ENCODE measurements at places on chromosomes 2 and 18.

GRCh38 chr2:88016960-88017779 is 823 bp upstream of the RNU2-63P start:
- no peak for DNase-seq

DNA sequence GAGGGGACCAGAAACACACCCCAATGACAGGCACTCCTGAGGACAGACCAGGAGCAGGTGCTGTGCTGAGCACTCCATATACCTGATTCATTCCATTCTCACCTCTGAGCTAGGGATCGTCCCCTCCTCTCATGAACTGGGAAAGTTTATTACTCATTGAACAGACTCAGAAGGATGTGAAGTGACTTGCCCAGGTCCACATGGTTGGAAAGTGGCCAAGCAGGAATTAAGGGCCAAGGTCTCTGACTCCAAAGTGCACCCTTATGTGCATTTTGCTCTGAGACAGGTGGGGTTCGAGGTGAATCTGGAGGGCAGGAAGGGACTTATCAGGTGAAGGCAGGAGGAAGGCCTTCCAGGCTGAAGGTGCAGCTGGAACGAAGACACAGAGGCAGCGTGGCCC is 25.1 kb upstream of the PLB1 start:
- DNase-seq: no peak

- DNase-seq: no peak
Observed at GRCh38 chr2:186559370-186559769, 30.5 kb upstream of the ITGAV start.

GRCh38 chr2:235051436-235052260 is 99.8 kb downstream of the SH3BP4 start:
- no peak for DNase-seq

DNA sequence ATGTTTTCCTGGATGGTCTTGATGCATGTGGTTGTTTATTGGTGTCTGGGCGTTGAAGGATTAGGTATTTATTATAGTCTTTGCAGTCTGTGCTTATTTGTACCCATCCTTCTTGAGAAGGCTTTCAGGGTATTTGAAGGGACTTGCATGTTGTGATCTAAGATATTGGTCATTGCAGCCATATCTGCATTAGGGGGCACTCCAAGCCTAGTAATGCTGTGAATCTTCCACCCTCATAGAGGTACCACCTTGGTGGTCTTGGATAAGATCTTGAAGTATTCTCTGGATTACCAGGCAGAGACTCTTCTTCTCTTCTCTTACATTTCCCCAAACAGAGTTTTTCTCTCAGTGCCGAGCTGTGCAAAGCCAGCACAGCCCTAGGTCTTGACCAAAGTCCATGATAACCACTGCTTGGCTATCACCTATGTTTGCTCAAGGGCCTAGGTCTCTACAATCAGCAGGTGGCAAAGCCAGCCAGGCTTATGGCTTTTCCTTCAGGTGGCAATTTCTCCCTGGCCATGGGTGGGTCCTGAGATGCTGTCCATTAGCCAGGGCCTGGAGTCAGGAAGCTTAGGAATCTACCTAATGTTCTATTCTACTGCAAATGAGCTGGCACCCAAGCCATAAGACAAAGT is 15.4 kb upstream of the PPP1R1C start:
- no peak for DNase-seq

- no peak for DNase-seq
Observed at GRCh38 chr2:17863539-17863938, 14.9 kb upstream of the KCNS3 start.

DNA sequence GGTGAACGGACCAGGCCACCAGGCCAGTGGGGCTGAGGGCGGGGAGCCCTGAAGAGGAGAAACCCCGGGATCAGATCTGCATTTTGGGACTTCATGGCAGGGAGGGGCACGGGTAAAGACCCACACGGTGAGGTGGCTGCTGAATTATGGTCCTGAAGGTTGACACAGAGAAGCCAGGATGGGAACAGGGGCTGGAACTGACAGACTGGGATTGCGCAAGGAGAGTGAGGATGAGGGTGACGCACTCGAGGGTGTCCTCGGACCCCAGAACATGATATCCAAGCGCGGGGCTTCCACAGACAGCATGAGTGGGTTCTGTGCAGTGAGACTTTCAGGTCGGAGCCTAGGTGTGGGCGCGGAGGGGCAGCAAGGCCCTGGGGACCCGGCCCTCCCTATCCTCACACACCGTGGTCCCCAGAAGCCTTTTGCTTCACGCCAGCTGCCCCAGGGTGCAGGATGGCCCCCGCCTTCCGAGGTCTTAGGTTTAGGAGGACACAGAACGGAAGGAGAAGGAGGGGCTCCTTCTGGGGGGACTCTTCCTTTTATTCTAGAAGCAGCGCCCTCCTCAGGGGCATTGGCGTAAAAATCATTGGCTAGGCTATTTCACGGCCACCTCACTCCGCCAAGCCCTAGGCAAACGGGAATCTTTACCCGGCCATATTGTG is 416.8 kb upstream of the HS6ST1 start:
- DNase-seq: no peak

DNA sequence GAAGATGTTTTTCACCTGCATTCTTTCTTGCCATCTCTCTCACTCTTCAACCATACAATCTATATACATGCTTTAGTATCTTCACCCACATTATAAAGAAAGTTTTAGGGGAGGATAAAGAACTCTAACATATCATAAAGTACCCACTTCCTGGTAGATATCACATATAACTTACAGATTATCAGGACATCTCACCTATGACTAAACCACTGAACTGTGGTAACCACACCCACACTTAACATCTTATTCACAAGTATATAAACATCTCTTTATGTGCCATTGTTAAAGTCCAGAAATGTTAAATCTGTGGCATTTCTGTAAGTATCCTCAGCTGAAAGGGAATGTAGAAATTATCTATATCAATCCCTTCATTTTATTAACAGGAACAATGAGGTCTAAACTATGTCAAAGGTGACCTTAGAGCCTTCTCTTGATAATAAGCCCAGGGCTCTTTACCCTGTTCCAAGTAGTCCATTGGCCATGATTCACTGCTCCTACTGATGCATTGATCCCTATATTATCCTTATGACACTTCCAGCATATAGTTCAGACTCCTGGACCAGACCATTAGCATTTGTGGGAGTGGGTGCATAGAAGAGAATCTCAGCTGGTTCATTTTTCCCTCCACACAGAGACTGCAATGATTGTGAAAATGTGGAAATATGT is 182.4 kb downstream of the SUCLG1 start:
- no peak for DNase-seq

GRCh38 chr2:205892251-205892655 is 193.7 kb downstream of the INO80D start:
- no peak for DNase-seq

DNA sequence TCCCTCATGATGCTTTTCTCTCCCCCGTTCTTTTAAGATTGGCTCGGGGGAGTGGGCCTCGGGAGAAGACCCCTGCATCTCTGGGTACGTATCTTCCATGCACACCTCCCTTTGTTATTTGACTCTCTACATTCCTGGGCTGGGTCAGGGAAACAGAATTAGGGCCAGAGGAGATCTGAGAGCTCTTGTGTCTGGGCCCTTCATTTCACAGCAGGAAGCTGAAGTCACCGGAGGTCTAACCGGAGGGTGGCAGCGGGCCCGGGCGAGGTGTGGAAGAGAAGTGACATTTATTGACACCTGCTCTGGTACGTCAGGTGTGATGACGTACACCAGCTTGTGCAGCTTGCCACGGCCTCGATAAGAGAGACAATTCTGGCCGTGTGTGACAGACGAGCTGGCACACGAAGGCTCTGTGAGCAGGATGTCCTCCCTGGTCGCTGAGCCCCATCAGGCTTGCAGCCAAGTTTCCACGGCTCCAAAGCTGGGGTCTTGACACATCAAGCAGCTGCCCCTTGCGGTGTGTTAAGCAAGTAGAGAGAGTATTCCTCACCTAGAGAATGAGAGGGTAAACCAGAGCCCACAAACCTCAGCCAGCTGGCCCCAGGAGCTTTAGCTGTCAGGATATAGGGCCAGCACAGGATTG is 30.4 kb downstream of the TOGARAM2 start:
- DNase-seq: peak; percentile 45

GRCh38 chr2:216616083-216616678 is 17.0 kb upstream of the IGFBP2 start:
- DNase-seq: no peak

DNA sequence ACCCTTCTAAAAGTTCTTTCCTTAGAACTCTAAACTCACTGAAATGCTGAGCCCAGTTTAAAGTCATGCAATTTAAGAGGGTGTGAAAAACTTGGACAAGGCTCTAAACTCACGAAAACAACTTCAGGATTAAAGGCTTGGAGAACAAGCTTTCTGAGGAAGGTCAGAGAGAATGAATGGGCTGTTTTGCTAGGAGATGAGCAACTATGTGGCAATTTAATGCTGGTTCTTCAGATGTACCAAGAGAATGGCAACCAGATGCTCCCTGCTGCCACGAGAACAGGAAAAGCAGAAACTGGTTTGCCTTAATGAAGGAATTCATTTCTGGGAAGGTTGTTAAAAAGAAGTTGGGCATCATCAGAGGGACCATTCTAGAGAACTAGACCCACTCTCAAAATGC is 77.8 kb upstream of the PMAIP1 start:
- no peak for DNase-seq

DNA sequence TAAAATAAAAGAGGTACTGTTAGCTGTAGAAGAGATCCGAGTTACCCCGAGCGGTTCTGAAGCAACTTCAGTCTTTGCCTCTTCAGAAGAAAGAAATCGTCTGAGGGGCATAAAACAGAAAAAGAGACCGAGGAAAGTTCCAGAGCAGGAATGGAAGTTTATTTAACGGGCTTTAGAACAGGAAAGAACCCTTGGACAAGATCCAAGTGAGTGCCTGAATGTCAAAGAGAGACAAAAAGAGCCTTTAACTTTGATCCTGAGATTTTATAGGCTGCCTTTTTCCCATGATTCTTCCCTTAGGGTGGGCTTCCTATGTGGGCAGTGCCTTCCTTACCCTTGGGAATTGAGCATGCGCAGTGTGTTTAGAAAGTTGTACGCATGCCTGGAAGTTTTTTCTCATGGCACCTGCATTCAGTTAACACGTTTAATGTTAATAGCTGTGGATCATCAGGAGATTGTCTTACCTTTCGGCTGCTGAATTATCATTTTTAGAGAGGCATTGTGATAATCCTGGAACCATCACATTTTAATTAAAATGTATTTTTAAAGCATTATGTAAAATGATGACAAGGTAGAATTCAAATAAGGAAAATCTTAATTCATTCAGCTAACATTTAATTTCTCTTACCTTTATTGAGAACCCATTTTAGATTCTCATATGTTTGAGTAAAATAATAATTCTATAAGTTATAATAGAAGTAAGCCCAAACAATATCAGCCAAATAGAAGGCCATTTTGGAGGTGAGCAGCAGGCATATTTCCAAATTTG is 269.5 kb upstream of the ZSWIM2 start:
- DNase-seq: no peak

DNA sequence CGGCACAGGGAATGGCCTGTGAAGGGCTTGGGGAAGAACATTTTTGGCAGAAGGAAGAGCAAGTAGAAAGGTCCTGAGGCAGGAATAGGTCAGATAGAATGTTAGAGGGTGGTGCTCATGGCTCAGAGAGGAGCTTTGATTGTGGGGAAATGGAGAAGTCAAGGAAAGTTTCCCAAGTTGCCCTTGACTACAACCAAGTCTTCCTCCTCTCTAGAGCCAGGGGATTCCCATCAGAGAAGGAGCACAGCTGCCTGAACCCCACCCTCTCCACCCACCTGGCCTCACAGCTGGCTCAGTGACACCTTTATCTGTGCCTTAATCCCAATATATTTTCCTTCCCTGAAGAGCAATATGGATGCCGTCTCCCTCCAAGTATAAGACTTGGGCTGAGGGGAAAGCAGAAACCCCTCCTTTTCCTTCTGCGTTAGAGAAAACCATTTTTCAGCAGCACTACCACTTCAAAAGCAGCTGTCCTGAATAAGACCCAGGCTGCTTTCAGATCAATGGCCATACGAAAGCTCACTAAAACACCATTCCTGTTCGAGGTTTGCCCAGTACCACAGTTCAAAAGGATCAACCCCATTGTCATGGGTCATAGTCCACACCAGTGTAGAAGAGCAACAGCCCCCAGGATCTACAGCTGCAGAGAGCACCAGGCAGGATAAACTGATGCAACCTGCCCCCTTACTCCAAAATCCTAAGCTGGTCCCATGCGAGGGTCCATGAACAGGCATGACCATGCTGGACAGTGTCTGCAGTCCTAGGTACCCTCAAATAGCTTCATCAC is 199.6 kb downstream of the AFF3 start:
- DNase-seq: no peak

GRCh38 chr18:28602391-28602790 is 425.5 kb upstream of the CDH2 start:
- no peak for DNase-seq

DNA sequence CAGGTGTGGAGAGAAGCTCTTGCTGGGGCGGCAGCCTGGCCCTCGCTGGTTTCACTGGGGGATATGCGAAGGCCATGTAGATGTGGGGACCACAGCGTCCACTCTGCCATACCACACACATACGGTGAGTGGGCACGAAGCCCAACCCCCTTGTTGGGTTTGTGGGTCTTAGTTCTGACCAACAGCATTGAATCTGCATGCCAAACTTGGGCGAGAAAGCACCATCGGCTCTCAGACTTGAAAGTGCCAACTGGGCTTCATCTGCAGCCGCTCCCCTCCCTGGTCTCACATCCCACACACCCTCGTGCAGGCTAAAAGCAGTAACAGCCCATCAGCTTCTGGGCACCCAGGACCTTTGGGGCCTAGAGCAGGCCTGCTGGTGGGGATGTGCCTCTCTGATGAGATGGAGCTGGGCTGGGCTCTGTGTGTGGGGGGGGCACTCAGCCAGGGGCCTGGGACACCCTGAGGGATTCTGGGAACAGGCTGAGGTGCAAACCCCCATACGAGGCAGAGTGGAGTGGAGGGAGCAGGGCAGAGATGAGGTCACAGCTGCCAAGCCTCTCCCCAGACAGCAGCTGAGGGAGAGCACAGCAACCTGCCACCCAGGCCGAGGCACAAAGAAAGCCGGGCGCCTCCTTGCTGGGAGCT is 264.4 kb downstream of the TWIST2 start:
- DNase-seq: no peak

- DNase-seq: no peak
Observed at GRCh38 chr18:22200611-22201225, 31.3 kb downstream of the GATA6 start.
